ENCODE measurements at places on chromosomes 13 and 19.

DNA sequence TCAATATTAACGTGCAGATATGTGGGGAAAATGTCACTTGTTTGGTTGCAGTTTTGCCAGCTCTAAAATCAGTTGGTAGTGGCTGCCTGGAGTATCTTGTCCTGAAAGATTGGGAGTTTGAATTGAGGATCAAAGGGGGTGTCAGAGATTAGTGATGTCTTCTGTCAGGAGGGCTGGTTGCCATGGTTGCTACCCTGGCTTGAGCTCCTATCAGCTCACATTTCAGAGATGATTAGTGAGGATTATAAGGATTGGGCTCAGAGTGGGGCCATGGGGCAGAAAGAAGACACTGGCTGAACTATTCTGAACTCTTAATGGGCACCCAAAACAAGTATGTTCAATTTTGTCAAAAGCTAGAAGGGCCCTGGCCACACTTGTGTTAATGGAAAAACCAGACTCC is 95.5 kb upstream of the RNF113B start:
- no peak for DNase-seq

DNA sequence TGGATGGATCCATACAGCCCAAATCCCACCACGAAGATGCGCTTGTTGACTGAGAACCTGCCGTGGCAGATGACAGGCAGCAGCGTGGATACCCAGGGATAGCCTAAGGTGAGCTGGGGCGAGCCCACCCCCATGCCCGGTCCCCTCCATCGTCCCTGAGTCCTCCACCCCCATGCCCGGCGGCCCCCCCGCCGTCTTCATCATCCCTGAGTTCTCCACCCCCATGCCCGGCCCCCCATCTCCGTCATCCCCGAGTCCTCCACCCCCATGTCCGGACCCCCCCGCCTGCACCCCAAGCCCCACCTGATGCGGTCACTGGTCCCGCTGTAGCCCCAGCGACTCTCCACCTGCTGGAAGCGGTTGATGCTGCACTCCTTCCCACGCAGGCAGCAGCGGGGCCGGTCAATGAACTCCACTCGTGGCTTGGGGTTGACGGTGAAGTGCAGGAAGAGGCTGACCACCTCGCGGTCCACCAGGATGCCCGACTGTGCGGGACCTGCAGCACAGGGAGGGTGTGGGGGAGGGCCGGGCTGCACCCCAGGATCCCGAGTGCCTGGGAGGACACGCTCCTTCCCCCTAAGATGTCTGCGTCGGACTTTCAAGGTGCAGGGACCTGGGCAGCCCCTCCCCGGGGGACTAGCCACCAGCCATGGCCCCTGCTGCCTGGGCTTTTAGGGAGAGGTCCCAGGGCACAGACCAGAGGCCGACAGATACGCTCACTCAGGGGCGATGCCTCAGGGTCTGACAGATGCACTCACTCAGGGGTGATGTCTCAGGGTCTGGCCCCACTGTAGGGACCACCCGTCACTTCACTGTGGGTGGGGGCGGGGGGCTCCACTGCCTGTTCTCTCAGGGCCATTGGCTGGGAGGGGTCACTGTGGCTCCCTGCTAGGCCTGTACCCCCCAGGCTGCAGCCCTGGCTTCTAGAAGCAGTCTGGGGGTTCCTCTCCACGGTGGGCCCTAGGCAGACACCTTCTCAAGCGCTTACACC is 28.0 kb downstream of the BTBD2 start:
- no peak for DNase-seq

- DNase-seq, result no peak
Observed at GRCh38 chr13:99548448-99548847, 47.2 kb downstream of the TM9SF2 start.

DNA sequence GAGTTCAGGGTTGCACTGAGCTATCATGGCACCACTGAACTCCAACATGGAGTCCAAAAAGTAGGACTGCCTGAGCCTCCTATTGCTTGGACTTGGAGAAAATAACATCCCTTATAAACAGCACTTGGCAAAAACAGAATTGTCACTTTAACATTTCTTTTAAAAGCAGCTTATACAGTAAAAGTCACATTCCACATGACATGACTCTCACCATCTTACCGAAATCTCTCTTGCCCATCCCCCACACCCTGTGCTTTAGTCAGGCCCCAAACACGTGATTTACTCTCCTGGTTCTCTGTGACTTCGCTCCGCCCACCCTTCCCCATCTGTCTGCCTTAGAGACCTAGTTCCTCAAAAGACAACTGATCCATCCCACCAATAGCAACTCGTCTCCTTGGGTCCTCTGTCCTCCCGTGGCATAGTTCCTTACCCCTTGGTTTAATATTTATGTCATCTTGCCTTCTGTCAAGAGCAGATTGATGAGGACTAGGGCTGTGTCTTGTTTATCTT is 4.6 kb downstream of the SAFB start:
- no peak for DNase-seq

- DNase-seq, result no peak
Observed at GRCh38 chr13:87356314-87356713, 314.9 kb upstream of the SLITRK5 start.

DNA sequence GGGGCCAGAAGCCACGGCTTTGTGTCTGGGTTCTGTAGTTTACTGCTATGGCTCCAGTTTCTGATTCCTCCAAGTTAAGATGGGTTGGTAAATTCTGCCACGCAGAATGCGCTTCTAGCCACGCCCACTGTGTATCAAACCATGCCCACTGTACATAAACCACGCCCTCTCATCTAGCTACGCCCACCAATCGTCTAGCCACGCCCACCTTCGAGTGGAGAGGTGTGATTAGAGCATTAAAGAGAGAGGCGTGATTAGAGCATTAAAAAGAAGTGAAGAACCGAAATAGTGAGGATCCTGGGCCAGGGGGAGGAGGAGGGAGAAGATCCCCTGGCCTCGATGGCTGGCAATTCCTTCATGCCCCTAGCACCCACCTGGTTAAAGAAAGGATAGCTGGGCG is 43.7 kb upstream of the ADGRE5 start:
- DNase-seq, result no peak

All from stimulated activated CD8-positive, alpha-beta memory T cell treated with anti-CD3 and anti-CD28 coated beads, Interleukin-2, amount 100 ng/mL, for 1 hour (primary cell).